ENCODE measurements at places on chromosomes 7 and 10.

DNA sequence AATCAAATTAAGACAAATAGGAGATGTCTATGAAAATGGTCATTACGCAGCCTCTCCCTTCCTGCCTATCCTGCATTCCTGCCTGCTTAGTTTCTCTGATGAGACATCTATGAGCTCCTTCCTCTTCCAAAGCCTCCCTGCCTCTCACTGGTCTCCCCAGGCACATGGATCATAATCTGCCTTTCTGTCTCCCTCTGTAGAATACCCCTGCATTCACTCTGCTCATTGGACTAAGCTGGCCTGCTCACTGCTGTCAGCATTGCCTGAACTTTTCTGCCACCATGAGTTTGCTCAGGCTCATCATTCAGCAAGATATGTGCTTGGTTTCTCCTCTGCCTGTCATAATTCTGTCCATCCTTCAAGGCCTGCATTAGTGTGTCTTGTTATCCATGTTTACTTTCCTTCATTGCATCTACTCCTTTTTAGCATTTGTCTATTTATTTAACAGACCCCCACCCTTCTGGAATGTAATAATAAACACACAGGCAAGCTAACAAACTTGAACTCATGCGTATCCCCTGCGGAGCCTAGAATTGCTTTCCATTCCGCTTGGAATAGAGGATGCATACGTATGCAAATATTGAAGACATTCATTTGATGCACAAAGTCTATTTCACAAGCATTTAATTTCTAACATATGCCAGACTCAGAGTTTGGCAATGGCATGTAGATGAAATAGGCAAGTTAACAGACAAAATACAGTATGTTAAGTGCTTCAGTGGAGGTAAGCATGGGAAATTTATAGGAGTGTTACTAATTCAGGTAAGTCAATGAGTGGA, 88.3 kb downstream of the PTPRZ1 start:
- peak; percentile 92 for DNase-seq

DNA sequence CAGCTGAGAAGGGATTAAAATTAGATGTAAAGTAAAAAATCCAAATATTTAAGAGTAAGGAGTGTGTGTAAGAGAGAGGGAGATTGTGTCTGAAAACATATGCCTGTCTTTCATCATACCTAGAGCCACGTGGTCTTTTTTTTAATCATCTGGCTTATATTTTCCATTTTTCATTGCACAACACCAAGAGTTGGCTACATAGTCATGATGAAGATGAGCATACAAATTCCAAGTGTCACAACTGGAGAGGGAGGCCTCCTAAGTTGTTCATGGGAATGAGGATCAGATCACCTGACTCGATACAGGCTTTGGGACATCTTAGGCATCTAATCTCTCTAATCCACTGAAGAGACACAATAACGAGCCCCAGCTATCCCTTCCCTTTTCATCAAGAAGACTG, 47.2 kb upstream of the CCDC3 start:
- no peak for DNase-seq

DNA sequence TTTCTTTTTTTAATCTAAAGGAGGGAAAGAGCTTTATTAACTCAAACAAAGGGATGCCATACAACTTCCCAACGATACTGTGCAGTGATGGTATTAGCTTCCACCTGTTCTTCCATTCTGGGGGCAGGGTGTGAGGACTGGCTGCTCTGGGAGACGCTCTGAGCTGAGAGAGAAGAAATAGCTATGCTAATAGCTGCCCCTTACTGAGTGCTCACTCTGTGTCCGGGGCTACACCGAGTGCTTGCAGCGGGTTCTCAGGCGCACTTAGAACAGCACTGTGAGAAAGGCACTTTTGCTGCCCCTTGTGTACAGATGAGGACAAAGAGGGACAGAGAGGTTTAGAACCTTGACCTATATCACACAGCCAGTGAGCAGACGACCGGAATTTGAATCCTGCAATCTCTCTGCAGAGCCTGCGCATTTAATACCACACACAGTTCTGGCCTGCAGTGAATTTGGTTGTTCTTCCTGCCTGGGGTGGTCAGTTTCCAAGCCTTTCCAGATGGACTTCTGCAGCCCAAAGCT, 142.2 kb downstream of the PLPP4 start:
- DNase-seq, result no peak

- DNase-seq, result no peak
These were observed 226.0 kb downstream of the CHCHD3 start for GRCh38 chr7:132855901-132856300.

DNA sequence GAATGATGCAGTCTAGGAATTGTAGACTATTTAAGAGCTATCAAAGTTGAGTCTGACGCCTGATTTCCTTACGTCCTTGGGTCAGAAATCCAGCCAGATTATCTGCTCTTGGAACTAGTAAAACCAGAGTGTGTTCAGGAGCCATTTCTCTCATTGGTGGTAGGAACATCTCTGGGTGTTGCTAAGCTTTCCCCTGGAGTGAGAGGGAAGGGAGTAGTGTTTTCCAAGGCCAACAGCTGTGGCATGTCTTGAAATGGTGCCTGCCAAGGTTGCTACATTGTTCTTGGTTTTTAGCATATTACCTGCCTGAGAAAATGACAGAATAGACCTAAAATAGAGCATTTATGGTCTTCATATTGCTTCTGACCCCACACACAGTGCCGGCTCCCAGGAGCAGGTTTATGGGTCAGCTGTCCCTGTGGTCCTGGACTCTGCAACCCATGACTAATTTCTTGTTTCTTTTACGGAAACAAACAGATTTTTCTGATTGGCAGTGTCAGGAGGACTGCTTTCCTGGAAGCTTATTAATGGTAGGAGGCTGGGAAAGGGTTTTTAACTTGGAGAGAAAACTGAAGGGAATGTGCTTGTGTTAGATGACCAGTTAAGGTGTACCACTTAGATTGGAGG, 17.5 kb downstream of the GBF1 start:
- DNase-seq, result no peak

DNA sequence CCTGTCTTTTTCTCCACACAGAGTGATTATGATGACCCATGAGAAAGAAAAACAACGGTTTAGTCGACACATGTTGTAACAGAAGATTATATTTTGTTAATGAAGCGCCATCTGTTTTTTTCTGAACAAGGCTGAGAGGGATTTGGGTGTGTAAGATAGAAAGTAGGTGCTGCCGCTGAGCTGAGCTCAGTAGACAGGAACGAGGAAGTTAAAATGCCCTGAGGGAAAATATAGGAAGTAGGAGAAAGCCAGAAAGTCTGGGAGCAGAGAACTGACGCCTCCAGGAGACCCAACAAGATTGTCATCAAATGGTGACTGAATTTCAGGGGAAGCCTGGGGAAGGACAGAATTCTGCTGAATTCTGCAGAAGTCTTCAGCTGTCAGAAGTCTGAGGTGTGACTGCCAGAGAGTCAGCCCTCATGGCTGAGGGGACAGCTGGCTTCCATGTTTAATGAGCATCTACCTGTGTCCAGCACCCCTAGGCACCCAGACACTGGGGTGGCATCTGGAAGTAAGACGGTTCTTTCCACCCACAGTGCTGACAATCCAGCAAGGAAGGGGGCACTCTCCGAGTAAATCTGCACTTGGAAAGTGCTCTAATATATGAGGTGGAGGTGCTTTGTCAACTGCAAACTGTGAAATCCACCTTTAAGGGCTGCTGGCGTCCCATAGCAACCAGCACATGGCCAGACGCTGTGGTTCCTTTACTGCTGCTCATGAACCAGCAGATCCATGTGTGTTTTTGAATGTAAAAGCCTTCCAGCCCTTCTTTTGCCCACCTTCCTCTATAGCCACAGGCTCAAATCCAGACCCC, 12.5 kb upstream of the TSPAN15 start:
- DNase-seq, result peak; percentile 78

DNA sequence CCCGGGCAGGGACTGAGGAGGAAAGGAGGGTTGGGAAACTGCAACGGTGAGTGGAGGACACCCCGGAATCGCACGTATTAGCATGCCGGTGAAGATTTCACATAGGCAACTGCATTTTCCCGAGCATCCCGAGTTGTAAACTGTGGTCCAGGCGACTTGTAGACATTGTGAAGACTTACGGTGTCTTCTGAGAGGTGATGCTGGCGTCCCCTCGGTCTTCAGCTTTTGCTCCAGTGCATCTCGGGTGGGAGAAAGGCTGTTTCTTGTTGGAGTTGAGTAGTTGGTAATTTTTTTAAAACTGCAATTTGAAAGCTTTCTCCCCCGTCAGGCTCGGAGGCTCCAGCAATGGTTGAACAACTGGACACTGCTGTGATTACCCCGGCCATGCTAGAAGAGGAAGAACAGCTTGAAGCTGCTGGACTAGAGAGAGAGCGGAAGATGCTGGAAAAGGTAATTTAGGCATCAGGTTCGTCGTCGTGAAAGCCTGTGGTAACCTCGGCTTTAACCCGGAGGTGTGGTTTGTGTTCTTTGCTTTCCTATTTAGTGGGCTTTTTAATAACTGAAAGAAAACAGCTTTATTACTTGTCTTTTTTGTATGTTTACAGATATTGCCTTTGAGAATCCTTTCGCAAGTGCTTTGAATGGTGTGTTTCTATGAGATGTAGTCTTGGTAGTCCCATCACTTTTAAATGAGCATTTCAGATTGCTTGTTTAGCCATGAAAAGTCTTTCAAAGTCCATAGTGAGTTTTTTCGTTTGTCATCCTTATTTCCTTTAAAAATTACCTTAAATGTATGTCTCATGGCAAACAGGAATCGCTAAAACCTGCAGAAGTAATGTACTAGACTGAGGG, 687 bp downstream of the HELLS start:
- DNase-seq, result peak; percentile 39

GRCh38 chr7:47404010-47404409, 177.9 kb downstream of the TNS3 start:
- DNase-seq, result no peak

- DNase-seq, result no peak
These were observed 573.9 kb downstream of the GATA3 start for GRCh38 chr10:8628351-8628750.

- no peak for DNase-seq
These were observed 306.4 kb upstream of the CDC14C start for GRCh38 chr7:48617993-48618392.

GRCh38 chr7:87878208-87878735, 2.0 kb downstream of the DBF4 start:
- peak; percentile 4 for DNase-seq

GRCh38 chr7:10874666-10875065, 99.0 kb upstream of the PHF14 start:
- DNase-seq, result peak; percentile 18

DNA sequence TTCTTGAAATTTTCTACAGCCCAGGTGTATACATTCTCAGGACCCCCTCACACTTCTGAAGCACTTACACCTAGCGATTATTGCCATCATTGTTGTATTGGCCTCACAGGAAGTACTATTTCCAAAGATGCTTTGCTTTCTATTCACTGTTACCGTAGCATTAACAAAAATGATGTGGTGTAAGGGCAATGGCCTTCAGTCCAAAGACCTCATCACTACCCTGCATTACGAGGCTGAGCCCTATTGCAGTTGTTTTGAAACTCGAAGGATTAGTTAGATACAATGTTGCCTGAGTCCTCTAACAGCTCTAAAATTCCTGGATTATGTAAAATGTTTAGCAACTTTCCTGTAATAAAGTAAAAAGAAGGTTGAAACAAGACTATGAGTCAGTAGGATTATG, 2.9 kb downstream of the NRCAM start:
- no peak for DNase-seq

DNA sequence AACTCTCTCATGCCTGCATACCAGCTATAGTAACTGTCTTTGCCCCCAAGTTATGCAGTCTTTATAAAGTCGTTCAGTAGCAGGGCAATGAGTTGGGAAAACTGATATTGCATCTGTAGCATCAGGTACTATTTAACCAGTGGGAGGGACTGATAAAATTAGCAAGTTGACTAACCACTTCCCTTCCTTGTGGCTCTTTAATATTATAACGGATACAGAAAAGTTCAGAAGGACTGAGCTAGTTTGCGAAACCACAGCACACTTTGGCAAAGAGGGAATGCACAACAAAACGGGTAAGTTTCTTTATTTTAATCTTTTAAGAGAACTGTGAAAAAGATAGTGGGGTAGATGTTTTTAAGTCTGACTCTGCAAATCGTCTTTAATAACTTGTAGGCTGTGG, 205.3 kb upstream of the HDAC9 start:
- DNase-seq, result no peak

- DNase-seq, result no peak
These were observed 25.5 kb downstream of the VIPR2 start for GRCh38 chr7:159119026-159119741.

- no peak for DNase-seq
These were observed 291.5 kb downstream of the SDK1 start for GRCh38 chr7:3592401-3593134.

GRCh38 chr7:105920766-105921165, 42.3 kb upstream of the CDHR3 start:
- DNase-seq, result no peak

- no peak for DNase-seq
These were observed 117.2 kb downstream of the MYOF start for GRCh38 chr10:93364966-93365365.

GRCh38 chr7:151671514-151671913, 151.8 kb upstream of the RHEB start:
- no peak for DNase-seq

DNA sequence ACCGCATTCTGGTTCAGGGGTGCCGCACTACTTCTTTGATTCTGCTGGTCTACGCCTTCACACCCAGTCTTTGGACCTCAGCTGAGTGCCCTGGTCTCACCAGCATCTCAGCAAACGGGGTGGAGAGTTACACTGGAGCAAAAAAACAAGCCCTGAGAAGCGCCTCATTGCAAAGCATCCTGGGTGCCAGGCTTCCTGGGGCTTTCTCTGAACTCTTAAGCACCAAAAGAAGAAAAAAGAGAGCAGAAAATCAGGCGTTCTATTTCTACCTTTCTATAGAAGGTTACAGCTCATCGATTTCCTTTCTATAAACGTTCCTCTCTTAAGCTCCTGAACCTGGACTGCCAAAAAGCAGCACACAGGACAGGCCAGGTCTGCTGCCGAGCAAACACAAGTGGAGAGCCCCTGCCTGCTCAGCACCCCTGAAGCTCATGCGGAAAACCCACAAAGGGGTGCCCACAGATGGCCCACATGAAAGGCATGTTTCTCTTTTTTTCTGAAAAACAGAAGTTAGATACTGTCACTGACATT, 217.9 kb downstream of the SFMBT2 start:
- no peak for DNase-seq

DNA sequence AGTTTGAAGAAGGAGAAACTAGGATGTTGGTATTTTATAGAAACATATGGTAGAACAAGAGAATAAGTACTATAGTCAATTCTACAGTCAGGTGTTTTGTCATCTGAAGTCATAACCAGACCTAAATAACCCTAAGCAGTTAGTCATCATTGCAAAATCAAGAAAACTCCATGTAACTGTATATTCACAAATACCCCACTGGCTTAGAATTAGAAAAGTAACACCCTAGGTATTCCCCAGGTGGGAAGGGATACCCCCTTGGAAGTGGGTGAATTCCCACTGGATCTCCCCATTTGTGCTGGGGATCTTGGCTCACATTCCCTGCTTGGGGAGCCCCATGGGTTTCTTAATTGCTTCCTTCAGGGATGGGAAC, 45.9 kb upstream of the ITGB8 start:
- DNase-seq, result no peak

GRCh38 chr7:99789441-99790070, 5.6 kb upstream of the CYP3A4 start:
- DNase-seq, result no peak

- DNase-seq, result no peak
These were observed 94.4 kb upstream of the CCDC6 start for GRCh38 chr10:60000747-60001146.

- DNase-seq, result peak; percentile 63
These were observed 76.5 kb downstream of the BMPER start for GRCh38 chr7:33981671-33982424.

Data from A172 (cell line).